ENCODE measurements at places on chromosomes 6 and 20. TPM values are rescaled to one million over a fixed set of nuclear protein-coding genes. Genes with fewer than 3 reads are reported as not detected.

DNA sequence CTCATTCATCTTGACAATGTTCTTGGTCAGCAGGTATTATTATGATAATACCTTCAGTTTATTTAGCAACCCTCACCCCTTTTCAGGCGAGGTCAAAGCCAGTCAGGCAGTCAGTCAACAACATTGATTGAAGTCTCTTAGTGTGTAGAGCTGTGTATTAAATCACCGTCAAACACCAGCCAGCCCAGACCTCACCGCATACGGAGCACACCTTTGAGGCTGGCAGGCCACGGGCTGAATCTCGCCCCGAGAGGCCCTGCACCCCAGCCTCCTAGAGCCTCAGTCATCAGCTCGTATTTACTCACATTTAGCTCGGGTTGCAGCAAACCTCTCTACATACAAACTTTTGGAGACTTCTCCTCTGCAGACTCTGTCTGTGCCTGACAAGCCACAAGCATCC lies 36.0 kb upstream of the FOXA2 start:
- no peak for DNase-seq

DNA sequence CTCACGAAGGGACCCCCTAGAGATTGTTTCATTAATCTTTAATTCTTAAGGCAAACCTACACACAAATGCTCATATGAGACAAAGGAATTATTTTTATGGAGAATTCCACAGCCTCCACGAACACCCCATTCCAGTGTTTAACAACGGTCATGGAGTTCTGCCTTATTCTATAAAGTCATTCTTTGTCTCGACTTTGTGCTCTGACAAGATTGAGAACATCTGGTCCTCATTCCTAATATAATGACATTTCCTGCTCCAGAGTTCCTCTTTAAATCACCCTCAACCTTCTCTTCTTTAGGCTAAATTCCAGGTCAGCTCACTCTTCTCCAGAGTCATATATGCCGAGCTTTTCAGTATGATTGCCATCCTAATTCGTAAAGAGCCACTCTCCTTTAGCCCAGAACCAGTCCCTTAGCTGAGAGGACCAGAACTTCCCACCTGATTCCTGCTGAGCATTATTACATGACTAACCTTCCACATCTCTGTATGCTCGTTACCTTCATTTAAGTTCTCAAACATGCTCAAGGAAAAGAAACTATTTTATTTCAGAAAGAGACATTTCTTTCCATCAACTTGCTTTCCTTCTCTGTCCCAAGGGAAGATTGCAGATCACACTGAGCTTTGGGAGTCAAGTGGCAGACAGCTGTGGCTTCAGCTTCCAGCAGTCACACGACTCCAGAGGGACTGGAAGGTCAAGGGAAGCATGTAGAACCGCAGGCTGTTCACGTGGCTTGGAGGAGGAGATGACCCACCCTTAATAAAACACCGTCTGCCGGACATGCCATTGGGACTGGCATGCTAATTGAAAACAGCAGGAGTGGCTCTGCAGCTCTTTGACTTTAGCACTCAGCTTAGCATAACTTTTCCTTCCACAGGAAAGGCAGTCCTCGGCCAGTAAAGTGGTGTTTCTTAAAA lies 467.1 kb upstream of the HSF2 start:
- DNase-seq = no peak

DNA sequence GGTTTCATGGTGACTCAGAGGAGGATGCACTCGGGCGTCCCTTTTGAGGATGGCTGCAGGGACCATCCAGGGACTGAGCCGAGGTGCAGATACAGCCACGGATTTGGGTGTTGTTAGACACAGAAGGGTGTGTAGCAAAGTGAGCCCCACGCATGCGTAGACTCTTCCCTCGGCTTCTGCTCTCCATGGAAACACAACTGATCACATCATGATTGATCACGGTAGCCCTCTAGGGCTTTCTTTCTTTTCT lies 606 bp upstream of the ULBP1 start:
- peak; percentile 69 for DNase-seq

DNA sequence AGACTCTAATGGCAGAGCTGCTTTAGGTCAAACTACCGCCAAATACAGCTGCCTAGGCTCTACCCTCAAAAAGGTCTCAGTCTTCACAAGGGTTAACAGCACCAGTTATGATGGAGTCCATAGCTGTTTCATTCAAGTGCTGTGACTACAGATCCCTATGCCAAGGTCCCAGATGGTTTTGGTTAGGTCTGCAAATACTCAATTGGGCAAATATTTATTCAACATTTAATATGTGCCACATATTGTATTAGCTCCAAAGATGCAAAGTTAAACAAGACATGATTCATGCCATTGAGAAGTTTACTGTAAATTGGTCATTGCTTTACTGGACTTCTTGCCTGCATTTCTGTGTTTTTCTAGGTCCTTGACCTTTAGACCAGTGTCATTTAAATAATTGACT lies 55.8 kb upstream of the TFAP2D start:
- no peak for DNase-seq

FNDC1 gene
- 0.87 TPM for total RNA-seq

- DNase-seq = no peak
Measured at GRCh38 chr6:131023834-131024504, 39.1 kb downstream of the EPB41L2 start.

GRCh38 chr6:31621991-31622390 lies 1.5 kb downstream of the PRRC2A start:
- DNase-seq = no peak

- no peak for DNase-seq
Measured at GRCh38 chr6:107128175-107128574, 12.9 kb upstream of the BEND3 start.

DNA sequence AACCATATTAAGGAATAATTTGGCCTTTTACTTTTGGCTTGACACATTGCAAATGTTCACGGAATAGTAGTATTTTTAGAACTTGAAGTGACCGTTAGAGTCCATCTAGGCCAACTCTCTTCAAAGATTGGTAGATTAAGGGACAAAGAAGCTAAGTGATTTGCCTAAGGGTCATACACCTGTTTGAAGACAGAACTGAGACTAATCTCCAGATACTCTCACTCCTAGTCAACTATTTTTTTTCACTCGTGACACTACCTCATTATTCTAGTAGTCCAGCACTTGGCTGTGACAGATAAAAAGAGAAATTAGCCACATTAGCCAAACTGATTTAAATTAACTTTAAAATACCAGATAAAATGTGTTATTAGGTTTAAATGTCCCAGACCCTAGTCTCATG lies 10.6 kb downstream of the ACSS2 start:
- DNase-seq = no peak

GRCh38 chr6:11798096-11798495 lies 19.5 kb upstream of the ADTRP start:
- no peak for DNase-seq

DNA sequence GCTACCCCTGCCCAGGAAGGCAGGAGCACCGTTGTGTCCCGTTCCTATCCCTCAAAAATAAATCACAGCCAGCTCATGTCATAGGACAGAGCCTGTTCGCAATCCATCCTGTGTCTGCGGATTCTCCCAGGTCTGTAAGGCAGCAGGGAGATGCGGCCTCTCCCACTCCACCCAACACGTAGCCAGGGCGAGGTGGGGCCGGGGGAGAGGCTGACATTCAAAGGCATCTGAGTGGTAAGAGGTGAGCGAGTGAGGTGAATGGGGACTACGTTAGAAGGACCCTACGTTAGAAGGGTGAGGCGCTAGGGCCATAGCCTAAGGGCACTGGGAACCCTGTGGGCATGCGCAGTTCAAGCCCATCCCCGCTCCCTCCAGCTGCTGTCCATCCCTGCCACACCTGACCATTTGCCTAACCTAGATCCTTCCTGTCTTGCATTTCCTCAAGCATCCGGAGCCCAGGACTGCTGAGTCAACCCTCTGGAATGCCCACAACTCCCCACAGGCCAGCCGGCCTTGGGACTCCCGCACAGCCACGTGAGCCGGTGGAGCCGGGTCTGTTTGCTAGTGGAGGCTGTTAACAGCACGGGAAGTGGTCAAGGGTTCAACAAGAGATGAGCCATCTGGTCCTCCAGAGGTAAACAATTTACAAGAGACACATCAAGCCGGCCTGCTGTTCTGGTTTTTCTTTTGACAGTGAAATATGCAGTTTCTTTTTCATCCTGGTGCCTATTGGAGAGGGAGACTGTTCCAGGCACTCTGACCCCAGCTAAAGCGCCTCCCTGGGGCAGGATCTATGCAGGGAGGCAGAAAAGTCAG lies 45.9 kb downstream of the RIPOR3 start:
- peak; percentile 89 for DNase-seq

DNA sequence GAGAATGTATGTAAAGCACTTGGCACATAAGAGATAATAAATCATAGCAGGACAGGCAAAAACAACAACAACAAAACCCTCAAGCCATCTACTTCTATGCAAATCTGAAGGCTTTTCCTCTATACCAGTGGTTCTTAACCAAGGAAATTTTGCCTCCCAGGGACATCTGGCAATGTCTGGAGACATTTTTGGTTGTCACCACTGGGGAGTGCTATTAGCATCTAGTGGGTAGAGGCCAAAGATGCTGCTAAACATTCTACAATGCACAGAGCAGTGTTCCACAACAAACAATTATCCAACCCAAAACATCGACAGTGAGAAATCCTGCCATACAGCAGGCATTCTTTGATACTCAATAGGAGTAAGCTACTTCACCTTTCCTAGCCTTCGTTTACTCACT lies 28.2 kb downstream of the NDRG3 start:
- peak; percentile 38 for DNase-seq

GRCh38 chr6:128124713-128125112 lies 223.9 kb upstream of the THEMIS start:
- no peak for DNase-seq

GRCh38 chr6:29112135-29112534 lies 4.3 kb downstream of the OR2J3 start:
- DNase-seq = no peak

GRCh38 chr6:146803601-146804000 lies 204.8 kb downstream of the ADGB start:
- DNase-seq = peak; percentile 74

C6orf52 gene
- total RNA-seq = 14.3 TPM

UBD gene
- 0.25 TPM for total RNA-seq

MOCS3 gene
- 9.3 TPM for total RNA-seq

DNA sequence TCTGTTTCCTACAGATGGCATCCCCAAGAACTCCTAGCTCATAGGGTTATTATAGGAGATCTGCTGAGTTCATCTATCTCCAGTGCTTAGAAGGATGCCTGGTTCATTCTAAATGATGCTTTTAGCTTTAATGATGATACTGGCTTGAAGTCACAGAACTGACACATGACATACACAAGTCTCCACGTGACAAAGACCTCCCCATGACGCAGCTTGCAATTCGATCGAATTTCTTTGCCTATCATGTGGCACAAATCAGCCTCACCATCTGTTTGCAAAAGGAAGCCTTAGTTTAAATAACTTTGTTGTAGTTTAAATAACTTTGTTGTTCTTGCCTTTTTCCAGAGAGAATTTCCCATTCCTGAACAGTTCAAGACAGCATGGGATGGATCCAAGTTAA lies 44.1 kb upstream of the FAM8A1 start:
- no peak for DNase-seq

ARMC2 gene
- total RNA-seq = 24.0 TPM

MTO1 gene
- 37.0 TPM for total RNA-seq

- DNase-seq = no peak
Measured at GRCh38 chr6:43871284-43871683, 101.3 kb downstream of the VEGFA start.

DNA sequence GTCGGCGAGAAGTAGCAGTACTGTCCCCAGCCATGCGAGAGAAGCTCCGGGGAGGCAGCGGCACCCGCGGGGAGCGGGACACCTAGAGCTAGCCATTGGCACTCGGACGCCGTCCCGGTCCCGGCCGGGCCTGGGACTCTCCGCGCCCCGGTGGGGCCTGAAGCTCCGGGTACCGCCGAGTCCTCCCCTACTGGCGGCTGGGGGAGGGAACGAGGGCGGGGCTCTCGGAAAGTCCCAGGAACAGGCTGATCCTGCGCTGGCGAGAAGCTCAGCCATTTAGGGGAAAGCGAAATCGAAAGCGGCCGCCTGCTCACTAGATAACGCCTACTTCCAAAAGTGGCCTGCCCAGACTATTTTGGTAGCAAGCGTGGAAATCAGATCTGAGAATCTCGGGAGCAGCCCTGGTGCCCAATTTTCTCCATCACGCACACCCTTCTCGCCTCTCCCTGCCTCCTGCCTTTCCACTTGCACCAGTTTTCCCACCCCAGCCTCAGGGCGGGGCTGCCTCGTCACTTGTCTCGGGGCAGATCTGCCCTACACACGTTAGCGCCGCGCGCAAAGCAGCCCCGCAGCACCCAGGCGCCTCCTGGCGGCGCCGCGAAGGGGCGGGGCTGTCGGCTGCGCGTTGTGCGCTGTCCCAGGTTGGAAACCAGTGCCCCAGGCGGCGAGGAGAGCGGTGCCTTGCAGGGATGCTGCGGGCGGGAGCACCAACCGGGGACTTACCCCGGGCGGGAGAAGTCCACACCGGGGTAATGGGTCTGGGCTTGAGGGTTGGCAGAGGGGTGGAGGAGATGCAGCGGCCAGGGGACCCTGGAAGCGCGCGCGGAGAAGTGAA lies at the start of the genes PSMB9 and TAP1:
TSS of gene PSMB9 (plus strand) at position 652 of the 835 bp plus-strand sequence. CDS start at position 690, 38 bp downstream.
TSS of gene TAP1 (minus strand) at position 164 of the 835 bp plus-strand sequence. CDS start at position 96, 68 bp downstream.
- peak; percentile 95 for DNase-seq

TRDN gene
- total RNA-seq = 3.7 TPM

GRCh38 chr6:36314221-36315014 lies 22.3 kb downstream of the BNIP5 start:
- DNase-seq = no peak

- no peak for DNase-seq
Measured at GRCh38 chr20:50541606-50542041, 31.4 kb downstream of the PTPN1 start.

- DNase-seq = no peak
Measured at GRCh38 chr6:161066511-161066910, 74.9 kb downstream of the MAP3K4 start.

DNA sequence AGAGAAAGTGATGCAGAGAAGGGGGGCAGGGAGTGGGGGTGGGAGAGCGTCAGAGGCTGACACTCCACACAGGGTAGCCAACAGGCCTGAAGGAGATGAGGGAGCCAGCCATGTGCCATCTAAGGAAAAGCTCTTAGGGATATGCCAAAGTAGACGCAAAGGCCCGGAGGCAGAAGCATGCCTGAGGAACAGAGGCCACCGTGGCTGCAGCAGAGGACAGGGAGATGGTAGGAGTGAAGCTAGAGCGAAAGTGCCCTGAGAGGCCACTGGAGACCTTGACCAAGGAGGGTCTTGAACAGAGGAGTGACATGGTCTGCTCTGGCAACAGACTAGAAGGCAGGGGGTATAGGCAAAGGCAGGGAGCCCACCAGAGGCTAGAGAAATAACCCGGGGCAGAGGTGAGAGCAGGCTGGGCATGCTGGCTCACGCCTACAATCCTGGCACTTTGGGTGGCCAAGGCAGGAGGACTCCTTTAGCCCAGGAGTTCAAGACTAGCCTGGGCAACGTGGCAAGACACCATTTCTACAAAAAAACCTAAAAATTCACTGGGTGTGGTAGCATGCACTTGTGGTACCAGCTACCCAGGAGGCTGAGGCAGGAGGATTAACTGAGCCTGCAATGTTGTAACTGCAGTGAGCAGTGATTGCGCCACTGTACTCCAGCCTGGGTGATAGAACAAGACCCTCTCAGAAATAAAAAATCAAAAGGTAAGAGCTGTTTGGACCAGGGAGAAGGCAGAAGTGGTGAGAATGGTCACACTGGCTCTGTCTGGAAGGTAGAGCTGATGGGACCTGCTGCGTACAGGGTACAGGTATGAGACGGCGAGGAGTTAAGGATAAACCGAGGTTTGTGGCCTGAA lies 6.3 kb downstream of the RRBP1 start:
- no peak for DNase-seq

GRCh38 chr6:143536461-143536865 lies 24.9 kb upstream of the FUCA2 start:
- DNase-seq = peak; percentile 34

PDE10A gene
- 18.0 TPM for total RNA-seq

- DNase-seq = no peak
Measured at GRCh38 chr6:167444602-167445346, 119.9 kb downstream of the TTLL2 start.

DTNBP1 gene
- total RNA-seq = 21.8 TPM

ALDH8A1 gene
- 4.9 TPM for total RNA-seq

INSM1 gene
- total RNA-seq = 2.8 TPM
